ENCODE measurements at places on chromosomes 5 and 9.

DNA sequence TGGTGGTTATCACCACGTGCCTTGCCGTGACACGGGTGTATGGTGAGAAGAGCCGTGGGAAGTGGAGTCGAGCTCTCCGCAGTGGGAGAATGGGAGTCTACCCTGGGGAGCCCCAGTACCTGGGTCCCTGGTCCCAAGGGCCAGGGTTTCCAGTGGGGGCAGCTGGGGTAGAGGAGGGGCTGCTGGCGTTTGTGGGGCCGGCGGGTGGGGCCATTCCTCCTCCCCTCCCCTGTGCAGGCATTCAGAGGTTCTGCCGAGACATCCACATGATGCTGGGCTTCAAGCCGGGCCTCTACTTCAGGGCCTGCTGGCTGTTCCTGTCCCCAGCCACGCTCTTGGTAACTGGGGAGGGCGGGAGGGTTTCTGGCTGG, 14.7 kb downstream of the SLC6A7 start:
- DNase-seq = no peak

- no peak for DNase-seq
Measured at GRCh38 chr5:83834306-83834705, 113.7 kb upstream of the HAPLN1 start.

DNA sequence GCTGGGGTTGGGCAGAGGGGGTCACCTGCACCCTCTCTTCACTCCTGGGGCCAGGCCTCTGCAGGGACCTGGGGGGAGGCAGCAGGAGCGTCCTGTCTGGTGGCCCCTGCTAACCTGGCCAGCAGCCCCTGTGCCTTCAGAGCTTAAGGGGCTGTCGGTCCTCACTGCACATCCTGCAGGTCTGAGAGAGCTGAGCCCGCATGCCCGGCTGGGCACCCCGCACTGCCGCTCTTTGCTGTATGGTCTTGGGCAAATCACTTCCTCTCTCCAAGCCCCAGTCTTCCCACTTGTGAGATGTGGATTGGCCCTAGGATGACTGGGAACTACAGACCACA, 7.9 kb downstream of the FLT4 start:
- no peak for DNase-seq

DNA sequence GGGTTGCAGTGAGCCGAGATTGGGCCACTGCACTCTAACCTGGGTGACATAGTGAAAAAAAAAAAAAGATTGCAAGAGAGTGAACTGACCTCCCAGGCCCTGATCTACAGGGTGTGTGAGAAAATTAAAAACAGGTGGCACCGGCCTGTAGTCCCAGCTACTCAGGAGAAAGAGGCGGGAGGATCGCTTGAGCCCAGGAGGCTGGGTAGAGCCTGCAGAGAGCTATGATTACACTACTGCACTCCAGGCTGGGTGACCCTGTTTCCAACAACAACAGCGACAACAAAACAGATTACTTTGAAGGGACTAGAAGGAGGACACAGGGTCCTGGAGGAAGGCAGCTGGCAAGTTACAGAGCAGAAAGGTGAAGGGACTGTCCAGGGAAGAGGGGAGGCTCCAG, 42.2 kb upstream of the FABP6 start:
- DNase-seq = no peak

GRCh38 chr9:14452539-14452938, 138.6 kb upstream of the NFIB start:
- no peak for DNase-seq

- no peak for DNase-seq
Measured at GRCh38 chr9:133333011-133333410, 3.0 kb downstream of the SURF6 start.
